Stomach (tissue), 19 donors: ENCODE measurements at places on chromosomes 5 and 9. TPM values are rescaled to one million over a fixed set of nuclear protein-coding genes. Genes with fewer than 3 reads are reported as not detected.

- no peaks in the 10 kb centered on the region for H3K27me3 ChIP-seq
- no peak for DNase-seq
- H3K36me3 ChIP-seq: no peaks in the 10 kb centered on the region
- H3K27ac ChIP-seq: no peak overlapping the region
- H3K4me3 ChIP-seq: no peak overlapping the region
- no peaks in the 10 kb centered on the region for H3K4me1 ChIP-seq
Measured at GRCh38 chr5:151862811-151863472, 61.7 kb downstream of the GLRA1 start.

Gene CDH6
- total RNA-seq: 0.29 TPM

DNA sequence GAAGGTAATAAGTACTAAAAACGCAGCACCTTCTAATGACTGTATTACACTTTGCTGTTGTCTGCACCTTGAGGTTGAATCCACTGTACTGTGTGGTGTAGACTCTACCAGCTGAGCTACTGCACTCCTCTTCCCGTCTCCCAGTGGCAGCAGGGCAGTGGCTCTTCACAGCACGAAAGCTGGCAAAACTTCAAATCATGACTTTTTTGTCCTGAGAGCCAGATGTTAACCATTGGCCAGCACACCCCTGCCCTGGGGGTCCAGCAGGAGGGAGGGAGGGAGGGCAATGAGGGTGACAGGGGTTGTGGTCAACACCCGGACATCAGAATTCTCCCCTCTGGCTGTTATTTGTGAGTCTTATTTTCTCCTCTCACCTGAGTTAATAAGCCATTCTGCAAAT, 11.8 kb downstream of the SHC3 start:
- H3K36me3 ChIP-seq: no peaks in the 10 kb centered on the region
- no peaks in the 10 kb centered on the region for H3K27me3 ChIP-seq

Gene CD72
- total RNA-seq: not detected

Gene CRHBP
- total RNA-seq: not detected
